ENCODE measurements at places on chromosomes 5 and 9.
A peak's percentile ranks its signal among the peaks of the same experiment; 100 is the strongest.

DNA sequence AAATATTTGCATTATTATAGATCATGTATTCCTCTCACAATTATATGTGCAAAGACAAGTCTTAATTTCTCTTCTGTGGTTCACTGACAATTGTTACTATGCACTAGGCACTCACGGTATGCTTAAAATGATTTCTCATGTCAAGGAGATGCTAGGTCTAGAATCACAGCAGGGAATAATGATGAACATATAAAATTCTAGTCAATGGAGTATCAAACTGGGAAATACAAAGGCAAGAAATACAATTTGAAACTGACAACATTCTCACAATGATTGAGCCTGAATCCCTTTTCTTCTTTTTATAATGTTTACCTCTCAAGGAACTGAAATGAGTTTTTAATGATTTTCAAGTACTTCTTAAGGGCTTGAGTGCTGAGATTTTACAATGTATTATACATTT is 302.3 kb upstream of the GRAMD2B start:
- no peak for DNase-seq

GRCh38 chr5:8522646-8523045 is 653.7 kb downstream of the MTRR start:
- no peak for DNase-seq

DNA sequence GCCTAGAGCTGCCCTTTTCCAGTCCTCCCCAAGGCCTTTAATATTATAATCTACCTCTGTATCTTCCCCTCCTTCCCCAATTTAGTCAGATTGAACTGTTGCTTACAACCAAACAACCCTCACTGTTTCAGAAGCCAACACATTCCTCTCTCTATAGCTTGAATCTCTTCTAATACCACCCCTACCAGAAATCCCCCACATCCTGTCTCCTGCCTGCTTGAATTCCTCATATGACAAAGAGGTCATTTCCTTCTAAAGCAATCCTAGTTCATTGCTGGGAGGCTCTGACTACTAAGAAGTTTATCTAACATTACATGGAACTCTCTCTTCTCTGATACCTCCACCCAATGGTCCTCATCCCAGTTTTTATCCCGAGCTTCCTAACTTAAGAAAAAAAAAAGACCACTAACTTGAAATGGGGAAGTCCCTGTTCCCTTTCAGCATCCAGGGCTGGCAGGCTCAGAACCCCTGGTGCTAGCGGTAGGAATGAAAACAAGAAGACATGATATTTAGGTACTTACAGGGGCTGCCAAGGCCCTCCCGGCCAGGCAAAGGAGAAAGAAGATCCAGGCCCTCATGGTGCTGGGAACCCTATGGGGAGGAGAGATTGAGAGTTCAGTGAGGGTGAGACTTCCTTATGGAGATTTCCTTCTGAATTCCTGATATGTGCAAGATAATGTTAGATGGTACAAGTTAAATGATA is 11.0 kb downstream of the SPARC start:
- no peak for DNase-seq

DNA sequence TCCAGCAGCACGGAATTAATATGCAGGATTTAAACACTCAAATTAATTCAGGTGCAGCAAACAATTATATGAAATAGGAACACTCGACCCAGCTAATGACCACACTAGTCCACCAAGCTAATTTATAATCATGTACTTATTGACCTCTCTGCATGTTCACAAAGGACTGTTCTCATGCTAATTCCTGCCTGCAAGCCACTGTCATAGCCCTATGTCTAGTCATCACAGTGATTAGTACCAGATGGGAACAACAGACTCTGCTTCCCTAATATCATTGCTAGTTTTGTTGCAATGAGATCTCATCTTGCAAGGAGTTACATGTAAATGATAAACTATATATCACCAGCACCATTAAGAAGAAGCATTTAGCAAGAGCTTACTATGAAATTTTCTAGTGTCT is 553.0 kb upstream of the GRAMD2B start:
- DNase-seq: no peak

DNA sequence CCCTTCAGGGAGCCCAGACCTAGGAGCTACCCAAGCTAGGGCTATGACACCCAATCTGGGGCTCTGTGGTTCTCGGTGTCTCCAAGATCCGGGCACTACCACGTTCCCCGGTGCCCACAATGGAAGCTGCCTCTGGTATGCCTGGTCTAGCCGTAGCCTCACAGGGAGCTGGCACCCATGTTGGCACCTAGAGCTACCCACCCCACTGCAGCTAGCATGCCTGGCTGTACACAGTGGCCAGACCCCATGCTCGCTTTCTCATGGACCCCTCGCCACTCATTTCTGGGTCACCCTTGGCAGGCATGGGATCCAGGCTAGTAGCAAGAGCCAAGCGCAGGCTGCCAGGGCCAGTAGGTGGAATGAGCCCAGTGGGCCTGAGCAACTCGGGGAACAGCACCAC is 109.0 kb downstream of the CYLC2 start:
- no peak for DNase-seq

DNA sequence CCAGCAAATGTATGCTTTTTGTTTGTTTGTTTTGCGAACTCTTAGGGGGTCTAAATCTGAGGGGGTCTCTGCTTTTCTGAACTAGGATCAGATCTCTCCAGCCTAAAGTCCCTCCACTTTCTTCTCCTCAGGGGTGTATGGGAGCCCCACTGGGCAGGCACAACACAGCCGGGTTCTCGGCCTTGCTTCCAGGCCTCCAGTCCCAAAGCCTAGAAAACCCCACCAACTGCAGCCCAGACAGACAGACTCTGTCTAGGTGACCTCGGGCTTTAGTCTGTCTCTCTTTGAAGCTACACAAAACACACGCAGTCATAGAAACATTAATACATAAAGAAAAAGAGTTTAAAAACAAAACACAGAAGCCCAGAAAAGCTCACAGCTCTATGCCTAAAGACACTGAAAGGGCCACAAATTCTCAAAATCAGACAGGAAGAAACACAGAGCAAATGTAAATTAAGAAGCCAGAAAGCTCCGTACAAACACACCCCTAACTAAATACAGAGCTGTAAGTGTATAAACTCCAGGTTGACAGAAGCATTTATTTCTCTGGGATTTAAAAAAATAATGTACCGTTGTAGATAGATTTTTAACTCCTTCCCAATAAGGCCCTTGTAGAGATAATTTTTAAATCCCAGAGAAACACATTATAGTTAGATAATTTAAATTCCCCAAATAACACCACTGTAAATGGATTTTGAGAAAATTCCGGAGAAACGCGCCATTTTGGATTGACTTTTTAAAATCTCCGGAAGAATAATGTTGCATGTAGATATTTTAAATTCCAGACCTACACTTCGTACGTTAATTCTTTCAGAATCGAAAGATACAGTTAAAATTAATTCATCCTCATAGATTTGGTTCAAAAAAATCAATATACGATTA is 2.0 kb downstream of the PITX1 start:
- no peak for DNase-seq

GRCh38 chr9:129482521-129483414 is 138.1 kb downstream of the C9orf50 start:
- DNase-seq: peak; percentile 59

DNA sequence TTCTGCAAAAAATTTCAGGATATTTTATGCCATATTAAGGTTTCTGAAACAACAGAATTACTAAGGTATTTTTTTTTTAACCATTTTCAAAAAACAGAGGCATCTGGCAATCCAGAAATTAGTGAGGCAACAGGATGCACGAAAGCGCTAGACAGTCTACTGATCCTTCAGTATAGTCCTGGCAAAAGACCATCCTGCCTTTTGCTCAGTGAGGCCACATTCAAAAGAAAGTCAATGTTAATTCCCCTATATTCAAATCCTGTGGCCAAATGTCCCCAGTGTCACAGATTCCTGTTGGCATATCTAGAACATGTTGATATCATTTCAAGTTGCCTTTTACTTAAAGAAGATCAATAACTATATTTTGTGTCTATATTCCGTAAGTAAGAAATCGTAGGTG is 13.1 kb upstream of the NFIB start:
- no peak for DNase-seq

GRCh38 chr5:149614034-149614907 is 33.0 kb downstream of the ARHGEF37 start:
- no peak for DNase-seq

GRCh38 chr9:83569326-83569725 is 31.1 kb upstream of the FRMD3 start:
- no peak for DNase-seq

DNA sequence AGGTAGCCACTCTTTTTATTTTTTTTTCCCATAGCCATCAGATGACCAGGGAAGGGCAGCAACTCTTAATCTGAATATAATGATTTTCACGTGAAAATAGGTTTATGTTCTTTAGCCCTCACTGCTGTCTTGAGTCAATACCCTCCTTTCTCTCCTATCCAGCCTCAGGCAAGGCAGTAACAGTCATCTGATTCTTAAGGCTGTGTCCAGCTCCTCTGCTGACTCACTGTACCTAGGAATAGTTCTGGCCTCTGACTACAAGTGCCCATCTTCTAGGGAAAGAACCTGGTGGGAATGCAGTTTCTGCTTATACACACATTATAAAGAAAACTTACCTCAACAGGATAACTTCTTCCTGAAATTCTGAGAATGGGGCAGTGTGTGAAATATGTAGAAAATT is 30.7 kb downstream of the DHX29 start:
- no peak for DNase-seq
